ENCODE measurements at places on chromosomes 2 and 18.

- DNase-seq: no peak
These were observed 68.0 kb upstream of the CRIM1 start for GRCh38 chr2:36287363-36288275.

DNA sequence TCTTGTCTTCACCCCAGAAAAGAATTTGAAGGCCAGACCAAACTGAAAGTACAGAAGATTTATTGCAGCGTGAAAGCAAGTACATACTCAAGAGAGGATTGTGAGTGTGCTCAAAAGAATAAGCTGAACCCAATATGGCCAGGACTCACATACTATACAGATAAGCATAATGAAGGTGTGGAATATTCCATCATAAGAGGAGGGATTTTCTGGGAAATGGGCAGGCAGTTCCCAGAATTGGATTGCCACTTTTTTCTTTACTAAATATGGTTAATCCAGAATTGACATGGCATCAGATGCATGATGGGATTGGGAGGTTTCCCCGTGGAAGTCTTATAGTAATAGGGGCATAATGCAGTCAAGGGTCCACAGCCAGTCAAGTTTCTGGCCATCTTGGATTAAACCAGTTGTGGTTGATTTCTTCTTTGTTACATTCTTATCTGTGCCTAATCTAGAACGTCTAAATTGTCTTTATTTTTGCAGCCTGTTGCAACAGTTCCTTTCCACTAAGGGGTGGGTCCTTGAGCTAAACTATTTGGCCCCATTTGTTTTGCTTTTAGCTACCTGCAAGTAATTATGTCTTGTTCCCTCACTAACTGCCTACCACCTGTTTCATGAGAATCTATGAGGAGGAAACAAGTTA is 9.0 kb downstream of the SP140L start:
- no peak for DNase-seq

- DNase-seq: no peak
These were observed 5.6 kb downstream of the CPSF3 start for GRCh38 chr2:9428965-9429577.

- no peak for DNase-seq
These were observed 562 bp downstream of the CENPA start for GRCh38 chr2:26786207-26787028.

GRCh38 chr18:44824884-44825283 is 144.2 kb downstream of the SETBP1 start:
- DNase-seq: no peak

DNA sequence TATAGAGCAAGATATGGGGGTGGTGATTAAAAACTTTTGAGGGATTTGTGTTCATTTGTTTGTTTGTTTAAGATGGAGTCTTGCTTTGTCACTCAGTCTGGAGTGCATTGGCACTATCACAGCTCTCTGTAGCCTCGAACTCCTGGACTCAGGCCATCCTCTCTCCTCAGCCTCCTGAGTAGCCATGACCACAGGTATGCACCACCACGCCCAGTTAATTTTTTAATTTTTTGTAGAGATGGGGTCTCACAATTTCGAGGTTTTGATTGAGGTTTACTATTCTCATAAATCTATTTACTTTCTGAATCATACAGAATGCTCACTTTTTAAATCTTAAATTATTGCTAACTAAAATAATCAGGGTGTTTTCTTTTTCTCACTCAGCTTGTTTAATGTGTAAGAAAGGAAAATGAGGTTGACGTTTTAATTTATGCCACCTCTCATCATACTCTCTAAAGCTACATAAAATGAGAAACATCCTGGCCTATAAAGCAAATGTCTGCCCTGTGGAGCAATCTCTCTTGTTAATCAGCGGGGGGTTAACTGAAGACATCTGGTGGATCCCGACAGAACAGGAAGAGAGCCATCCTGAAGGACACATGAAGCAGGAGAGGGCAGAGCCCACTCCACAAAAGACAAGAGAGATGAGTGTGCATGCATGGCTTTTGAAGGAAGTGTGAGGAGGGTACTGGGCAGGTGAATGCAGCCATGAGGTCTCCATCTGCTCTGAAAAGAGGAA is 589.1 kb upstream of the SLC8A1 start:
- DNase-seq: no peak

DNA sequence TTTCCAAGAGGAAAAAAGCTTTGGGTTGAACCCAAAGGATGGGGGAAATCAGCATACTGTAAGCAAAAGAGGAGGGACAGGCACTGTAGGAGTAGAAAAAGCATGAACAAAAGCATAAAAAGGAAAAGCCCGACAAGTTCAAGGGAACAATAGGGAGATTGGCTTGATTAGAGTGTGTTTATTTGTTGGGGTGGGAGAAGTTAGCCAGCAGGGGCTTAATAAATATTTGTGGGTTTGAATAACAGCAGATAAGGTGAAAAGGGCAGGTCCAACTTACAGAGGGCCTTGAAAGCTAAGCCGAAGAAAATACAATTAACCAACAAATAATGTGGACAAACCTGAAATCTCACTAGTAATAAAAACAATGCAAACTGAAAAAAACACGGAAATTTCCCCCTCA is 126.7 kb downstream of the THADA start:
- no peak for DNase-seq

GRCh38 chr2:227117027-227117426 is 47.0 kb downstream of the COL4A4 start:
- no peak for DNase-seq

GRCh38 chr2:54103454-54104314 is 11.7 kb upstream of the ACYP2 start:
- DNase-seq: no peak

DNA sequence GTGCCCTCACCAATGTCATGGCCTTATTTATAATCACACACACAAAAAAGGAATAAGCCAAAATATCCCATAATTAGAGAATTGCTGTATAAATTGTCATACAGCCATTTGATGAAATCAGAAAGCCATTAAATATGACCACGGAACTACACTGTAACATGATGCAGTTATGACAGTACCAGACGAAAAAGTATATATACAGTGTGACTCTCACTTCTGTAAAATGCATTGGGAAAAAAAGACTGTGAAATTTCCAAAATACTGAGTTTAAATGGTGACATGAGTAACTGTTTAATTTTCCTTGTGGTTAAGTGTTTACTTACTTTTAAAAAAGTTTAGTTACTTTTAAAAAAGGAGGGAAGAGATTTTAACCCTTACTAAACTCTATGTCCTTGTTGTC is 25.4 kb downstream of the UXS1 start:
- no peak for DNase-seq

- DNase-seq: no peak
These were observed 1.1 kb downstream of the PRLH start for GRCh38 chr2:237567276-237568029.

DNA sequence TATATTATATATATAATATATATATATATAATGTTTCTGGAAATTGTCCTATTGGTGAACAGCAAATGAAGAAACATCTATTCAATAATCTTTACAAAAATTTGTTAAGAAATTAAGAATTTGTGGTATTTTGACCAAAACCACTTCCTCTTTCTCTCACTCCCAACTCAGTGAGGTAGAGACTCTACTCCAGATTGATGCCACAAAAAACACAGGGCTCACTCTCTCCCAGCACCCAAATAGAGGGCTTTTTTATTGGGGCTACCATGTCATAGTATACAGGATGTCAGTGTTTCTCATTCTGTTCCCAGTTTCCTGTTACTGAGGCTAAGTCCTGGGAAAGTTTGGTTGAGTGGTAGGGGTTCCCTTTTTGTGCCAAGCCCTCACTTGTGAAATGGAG is 1155.4 kb downstream of the BCL11A start:
- no peak for DNase-seq

DNA sequence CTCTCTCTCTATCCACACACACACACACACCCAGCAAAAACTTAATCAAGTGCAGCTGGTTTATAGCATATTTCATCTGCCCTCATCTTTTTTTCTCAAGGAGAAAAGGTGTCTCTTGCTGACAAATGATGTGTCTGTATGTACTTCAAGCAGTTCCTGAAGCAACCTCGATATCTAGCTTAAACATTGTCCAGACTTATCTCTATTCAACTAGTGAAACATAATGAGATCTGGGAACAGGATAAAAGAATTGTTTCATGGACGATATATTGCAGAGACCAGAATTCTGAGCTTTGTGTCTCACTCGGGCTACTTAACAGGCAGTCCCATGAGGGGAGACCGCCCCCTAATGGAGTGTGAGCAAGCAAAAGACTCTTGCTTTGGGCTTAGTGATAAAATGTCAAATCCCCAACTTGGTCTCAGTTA is 929.2 kb upstream of the SOX11 start:
- no peak for DNase-seq

DNA sequence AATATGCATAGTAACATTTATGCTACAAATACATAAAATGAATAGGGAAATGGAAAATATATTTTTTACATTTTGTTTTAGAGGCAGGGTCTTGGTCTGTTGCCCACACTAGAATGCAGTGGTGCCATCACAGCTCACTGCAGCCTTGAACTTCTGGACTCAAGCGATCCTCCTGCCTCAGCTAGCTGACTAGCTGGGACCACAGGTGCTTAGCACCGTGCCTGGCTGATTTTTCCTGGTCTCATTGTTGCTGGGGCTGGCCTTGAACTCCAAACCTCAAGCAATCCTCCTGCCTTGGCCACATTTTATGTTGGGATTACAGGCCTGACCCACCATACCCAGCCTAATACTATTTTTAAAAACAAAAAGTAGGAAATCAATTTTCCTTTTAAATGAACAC is 33.2 kb downstream of the XPO1 start:
- no peak for DNase-seq

DNA sequence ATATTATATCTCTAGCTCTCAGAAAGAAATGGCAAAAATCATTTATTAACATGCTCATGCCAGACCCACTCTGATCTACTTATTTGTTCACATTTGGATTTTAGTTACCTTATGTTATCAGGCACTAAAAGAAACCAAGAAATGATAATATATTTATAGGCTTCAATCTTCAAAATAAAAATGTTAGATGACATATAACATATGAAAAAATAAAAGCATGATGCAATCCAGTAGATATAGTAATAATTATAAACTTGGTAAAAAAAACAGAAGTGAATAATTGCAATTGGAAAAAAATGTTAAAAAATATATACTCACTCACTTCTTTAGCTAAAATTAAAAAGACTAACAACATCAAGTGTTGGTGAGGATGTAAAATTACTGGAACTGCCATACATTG is 248.3 kb upstream of the VRK2 start:
- no peak for DNase-seq

- no peak for DNase-seq
These were observed 36.9 kb upstream of the SLC14A1 start for GRCh38 chr18:45686891-45687611.

GRCh38 chr2:216429428-216429827 is 17.1 kb downstream of the SMARCAL1 start:
- DNase-seq: no peak

GRCh38 chr2:112867701-112868631 is 31.4 kb upstream of the IL1B start:
- no peak for DNase-seq

GRCh38 chr2:112910865-112911264 is at the start of gene IL37:
Gene IL37 (plus strand): TSS chr2:112911165. CDS start chr2:112913013, 1,848 bp downstream.
- DNase-seq: no peak

GRCh38 chr2:30655660-30656059 is 151.6 kb downstream of the CAPN13 start:
- DNase-seq: no peak

DNA sequence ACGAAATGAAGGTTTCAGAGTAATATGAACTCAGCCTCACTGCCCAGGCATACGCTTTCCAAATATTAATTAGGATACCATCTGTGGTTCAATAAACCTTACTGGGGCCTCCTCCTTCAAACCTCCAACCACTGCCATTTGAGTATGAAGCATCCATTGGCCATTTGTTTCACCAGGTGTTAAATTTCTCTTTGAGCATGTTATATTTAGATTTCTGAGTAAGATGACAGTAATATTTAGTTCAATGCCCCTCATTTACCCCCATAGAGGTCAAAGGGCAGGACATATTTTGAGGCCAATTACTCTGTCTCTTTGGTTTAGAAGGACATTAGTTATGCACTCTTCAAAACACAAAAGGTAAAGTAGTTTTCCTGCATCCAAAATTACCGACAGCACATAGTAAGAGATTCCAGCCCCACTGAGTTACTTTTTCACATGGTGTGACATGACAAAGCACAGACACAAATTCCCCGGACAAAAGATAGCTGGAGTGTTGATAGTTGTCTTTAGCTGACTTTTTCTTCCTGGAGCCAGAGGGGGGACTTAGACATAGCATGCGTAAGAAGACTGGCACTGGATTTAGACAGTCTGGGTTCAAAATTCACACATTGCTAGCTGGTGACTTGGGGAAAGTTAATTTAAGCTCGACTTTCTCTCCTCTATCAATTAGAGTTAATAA is 33.1 kb upstream of the LNPK start:
- DNase-seq: no peak

- DNase-seq: no peak
These were observed 41.6 kb downstream of the KIF1A start for GRCh38 chr2:240778426-240778825.

DNA sequence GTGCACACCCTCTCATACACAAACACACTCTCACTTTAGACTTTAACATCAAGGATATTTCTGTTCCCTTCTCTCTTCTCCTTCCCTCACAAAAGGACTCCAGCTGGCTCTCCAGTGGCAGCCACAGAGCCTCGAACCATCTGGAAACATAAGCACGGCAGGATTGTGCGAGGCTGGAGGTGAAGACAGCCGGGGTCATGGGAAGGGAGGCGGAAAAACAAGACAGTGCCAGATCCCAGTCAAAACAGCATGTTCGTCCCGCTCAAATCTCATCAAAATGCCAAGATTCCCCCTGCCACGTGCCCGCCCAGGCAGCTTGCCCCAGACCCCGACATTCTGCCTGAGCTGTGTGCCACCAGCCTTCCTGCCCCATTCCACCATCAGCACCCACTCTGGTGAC is 180.3 kb downstream of the ZBTB7C start:
- DNase-seq: no peak

DNA sequence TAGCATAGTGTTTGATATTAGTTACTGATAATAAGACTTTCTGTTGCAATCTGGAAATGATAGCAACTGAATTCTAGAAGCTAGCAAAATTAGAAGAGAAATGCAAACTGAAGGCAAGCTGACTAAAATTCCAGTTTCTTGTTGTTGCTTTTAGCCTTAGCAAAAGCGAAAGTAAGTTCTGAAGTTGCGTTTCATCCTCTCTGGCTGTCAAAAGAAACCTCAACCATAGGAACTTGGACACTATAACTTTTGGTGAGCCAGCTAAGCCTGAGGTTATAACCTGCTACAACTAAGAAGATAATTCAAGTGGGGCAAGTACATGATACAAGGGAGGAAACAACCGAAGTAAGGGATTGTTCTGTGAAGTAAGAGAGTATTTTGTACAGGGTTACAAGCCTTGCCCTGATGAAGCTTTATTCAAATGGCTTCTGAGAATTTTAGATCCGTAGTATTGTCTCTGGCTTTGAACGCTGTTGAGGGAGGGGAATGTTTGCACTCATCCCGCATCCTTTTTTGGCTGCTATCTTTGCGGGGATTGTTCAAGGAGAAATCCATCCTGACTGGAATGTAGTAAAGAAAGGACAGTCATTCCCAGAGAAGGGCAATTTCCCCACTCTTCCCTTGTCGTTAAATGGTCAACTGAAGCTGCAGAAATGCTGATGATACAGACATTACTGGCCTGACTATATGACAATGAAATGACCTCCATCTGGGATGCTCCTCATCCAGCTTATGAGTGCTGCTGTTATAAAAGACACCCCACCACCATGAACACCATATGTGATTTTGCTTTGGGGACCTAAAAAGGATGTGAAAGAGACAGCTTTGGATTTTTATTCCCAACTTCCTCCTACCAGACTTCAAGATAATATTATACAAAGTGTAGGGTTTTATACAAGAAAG is 7.0 kb upstream of the TMX3 start:
- DNase-seq: no peak

- DNase-seq: no peak
These were observed 224.4 kb upstream of the MC4R start for GRCh38 chr18:60596928-60597327.

GRCh38 chr2:26162963-26163362 is 9.9 kb upstream of the GAREM2 start:
- DNase-seq: no peak
